ENCODE measurements at places on chromosomes 11 and 22.

DNA sequence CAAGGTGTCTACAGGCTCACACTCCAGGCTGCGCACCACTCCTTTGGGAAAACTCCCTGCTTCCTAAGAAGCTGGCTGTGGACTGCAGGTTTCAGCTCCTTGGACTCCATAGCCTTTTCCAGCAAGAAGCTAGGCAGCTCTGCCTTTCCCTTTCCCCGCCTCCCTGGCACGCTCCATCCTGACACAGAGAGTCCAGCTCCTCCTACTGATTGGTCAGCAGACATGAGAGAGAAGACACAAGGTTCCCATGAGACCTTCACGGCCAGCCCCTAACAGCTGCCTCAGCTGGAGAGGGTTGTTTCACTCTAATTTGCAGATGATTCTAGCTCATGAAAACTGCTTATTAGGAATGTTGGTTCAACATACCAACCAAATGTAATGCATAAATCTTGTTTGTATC is 27.6 kb downstream of the TENM4 start:
- DNase-seq = no peak

DNA sequence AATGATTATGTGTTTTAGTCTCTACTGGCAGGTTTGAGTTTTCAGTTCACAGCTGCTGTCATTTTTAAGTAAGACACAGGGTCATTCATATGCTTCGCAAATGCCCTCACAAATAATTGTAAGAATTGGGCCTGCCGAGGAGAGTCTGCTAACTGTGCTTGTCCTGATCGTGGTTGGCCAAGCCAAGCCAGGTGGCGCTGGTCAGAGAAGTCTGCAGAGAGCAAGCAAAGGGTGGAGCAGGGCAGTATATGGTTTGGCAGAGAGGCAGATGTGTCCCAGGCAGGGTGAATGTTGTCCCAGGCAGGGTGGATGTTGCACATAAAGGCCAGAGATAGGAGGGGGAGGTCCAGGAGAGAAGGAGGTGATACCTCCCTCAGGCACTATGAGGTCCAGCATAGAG is 52.7 kb downstream of the SCN3B start:
- DNase-seq = no peak

GRCh38 chr11:13105237-13105844 is 96.2 kb downstream of the RASSF10 start:
- DNase-seq = no peak

DNA sequence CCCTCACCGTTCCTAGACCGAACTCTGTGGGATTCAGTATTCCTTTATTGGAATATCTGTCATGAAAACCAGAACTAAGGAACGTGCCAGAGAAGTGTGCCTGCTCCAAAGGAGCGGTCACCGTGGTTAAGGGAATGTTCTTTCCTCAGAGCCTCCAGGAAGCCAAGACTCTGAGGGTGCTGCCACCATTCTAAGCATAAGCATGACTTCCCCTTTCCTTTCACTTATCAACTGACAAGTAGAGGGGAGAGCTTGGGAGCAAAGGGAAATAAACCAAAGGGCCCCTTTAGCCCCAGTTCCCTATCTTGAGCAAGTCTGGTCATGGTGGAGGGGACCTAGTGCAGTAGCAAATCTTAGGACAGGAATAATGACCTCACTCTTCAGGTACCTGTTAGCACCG is 26.8 kb downstream of the CTR9 start:
- no peak for DNase-seq

GRCh38 chr11:119397740-119398139 is 16.2 kb upstream of the USP2 start:
- DNase-seq = no peak

DNA sequence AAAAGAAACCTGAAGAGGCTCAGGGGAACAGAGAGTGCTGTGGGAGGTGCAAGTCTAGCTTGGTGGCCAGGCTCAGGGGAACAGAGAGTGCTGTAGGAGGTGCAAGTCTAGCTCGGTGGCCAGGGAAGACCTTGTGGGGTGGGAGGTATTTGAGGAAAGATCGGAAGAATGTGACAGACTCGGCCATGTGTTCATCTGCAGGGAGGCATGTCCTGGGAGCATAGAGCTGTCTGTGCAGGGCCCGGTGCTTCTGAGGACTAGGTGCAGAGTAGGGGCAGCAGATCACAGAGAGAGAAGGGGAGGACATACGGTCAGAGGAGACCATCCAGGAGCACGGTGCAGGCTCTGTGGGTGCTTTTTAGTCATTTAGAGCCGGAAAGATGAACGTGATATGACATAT is 10.8 kb downstream of the IFITM10 start:
- no peak for DNase-seq

DNA sequence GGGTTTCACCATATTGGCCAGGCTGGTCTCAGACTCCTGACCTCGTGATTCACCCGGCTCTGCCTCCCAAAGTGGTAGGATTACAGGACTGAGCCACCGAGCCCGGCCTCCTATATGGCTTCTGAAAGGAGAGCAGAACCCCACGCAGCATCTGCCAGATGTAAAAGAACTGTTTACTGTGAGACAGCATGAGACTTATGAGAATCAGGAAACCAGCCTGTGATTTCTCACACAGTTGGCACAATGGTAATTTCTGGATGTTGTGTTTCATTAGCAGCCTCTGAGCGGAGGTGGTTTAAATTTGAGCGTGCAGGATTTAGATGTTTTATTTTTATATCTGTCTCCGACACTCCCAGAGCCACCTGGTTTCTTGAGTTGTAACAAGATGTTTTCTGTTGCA is 33.8 kb downstream of the CEP164 start:
- no peak for DNase-seq

DNA sequence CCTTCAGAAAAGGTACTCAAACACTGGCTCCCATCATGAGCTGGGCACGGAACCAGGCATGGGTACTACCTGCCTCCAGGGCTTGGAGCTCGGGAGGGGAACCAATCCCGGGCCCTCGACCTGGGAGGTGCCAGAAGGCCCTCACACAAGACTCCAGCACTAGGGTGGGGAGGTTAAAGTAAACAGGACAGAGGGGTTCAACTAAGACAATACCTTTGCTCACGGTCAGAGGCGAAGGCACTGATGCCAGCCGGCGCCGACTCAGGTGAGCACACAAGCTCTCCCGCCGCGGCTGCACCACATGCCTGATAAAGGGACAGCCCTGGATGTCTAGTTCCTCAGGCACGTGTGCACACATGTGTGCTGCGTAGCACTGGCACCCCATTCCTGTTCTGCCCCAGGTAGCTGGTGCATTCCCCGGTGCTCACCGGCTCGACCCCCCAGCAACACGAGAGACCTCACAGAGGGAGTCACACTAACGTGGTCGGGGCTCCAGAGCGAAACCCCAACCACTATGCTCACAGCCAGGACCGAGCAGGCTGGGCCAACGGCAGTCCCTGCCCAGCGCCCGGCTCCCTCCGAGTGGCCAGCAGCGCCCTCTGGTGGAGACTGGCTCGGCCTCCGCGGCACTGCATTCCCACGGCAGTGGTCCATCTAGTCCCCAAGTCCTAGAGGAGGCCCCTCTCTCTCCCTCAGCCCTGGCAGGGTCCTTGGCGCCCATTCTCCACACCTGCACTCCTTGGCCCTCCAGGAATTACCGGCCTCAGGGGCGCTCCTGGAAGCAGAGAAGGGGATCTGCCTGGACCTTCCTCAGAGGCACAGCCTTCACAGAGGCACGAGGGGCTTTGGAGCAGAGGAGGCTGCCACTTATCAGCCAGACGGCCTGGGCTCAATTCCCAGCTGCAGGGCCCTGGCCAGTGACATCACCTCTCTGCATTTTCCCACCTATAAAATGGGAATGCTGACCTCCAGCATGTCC is 28.8 kb upstream of the MOB2 start:
- no peak for DNase-seq

GRCh38 chr11:72773696-72774095 is 20.2 kb downstream of the STARD10 start:
- DNase-seq = no peak

DNA sequence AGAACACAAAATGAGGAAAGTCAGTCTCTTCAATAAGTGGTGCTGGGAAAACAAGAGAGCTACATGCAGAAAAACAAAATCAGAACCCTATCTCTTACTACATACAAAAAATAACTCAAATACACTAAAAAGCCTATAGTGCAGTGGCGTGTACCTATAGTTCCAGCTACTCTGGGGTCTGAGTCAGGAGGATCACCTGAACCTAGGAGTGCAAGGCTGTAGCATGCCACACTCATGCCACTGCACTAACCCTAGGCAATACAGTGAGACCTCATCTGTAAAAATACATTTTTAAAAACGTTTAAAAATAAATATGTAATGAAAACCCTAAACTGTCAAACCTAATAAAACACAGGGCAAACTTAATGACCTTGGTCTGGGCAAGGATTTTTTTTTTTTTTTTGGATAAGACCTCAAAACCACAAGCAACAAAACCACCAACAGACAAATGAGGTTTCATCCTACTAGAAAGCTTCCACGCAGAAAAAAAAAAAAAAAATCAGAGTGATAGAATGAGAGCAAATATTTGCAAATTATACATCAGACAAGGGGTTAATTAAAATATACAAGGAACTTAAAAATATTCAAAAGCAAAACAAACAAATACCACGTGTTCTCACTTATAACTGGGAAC is 35.2 kb downstream of the XKR3 start:
- no peak for DNase-seq

GRCh38 chr11:99911116-99911515 is 776.0 kb upstream of the ARHGAP42 start:
- DNase-seq = no peak

GRCh38 chr11:110027627-110028371 is 65.4 kb upstream of the ZC3H12C start:
- DNase-seq = no peak

- DNase-seq = no peak
Measured at GRCh38 chr22:44677353-44677840, 24.6 kb upstream of the PRR5 start.

- no peak for DNase-seq
Measured at GRCh38 chr11:14520747-14521151, 563 bp upstream of the PSMA1 start.

DNA sequence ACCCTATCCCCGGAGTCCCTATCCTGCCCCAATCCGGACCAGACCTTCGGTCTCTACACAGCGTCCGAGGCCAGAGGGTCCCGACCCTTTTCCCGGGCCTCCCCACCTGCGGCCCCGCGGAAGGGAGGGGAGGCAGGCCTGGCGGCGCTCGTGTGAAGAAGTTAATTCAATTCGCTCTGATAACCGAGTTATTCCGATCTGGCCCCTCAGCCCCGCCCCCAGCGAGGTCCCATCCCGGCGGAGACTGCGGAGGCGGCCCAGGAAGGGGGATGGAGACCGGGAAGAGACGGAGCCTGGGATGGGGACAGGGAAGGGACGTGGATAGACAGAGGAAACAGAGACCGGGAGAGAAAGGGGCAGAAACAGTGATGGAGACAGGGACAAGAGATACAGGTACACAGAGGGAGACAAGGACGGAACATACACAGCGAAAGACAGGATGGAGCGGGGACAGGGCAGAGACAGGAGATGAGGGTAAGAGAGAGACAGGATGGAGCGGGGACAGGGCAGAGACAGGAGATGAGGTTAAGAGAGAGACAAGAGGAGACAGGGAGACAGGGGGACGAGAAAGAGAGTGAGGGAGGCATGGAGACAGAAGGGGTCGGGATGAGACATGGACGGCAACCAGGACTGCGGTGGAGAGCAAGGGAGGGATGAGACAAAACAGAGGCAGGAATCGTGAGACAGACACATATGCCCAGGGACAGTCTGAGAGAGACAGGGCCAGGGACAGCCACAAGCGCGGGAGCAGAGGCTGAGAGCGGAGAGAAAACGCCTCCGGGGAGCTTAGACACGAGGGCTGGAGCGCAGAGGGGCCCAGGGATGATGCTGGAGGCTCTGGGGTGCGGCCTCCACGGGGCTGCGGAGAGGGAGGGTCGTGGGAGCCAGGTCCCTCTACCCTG is 636 bp upstream of the PHOX2A start:
- no peak for DNase-seq

DNA sequence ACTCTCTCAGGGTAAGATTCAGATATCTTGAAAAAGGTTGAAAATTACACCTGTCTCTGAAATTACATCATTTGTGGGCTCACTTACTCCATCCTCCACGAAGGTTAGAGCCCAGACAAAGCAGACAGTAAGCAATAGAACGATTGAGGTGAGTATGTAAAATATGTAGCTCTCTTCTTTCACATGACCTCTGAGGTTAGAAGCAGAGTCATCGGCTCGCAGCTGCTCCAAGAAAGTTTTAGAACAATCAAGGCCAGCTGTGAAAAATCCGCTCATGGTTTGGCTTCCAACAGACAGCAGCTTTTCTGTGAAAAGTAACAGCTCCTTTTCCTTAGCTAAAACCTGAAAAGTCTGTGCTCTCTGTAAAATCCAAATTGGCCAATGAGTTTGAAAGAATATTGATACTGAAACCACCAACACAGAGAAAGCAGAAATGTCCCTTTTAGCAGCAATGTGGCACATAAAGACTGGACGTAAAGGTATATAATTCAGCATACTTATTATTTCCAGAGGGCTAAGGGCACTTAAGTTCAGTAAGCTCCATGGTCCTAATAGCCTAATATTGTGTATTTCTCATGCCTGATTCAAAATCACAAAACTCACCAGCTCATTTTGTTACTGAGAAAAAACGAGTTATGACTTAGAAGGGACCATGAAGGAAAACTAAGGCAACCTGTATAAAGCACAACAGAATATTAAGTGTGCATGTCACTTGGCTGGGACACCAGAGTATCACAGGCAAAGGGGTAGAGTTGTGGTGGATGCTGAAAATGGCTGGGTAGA is 78.2 kb downstream of the FAM76B start:
- DNase-seq = no peak

DNA sequence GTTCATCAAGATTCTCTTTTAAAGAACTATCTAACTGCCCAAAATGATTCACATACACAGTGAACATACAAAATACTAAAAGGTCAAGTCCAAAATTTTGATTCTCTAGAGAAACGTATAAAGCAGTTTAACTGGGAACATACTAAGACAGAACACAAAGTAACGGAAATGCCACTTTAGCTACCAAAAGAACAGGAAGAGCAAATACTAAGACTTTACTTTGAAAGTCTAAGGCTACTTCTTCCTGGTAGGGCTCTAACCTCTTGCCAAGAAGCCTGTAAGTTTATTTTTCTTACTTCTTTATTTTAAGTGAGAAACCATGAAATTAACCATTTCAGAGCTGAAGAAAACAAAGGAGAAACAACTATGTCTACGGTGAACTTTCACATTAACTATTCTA is 6.2 kb downstream of the PICALM start:
- no peak for DNase-seq

GRCh38 chr11:45683271-45684058 is 18.0 kb upstream of the CHST1 start:
- DNase-seq = no peak

DNA sequence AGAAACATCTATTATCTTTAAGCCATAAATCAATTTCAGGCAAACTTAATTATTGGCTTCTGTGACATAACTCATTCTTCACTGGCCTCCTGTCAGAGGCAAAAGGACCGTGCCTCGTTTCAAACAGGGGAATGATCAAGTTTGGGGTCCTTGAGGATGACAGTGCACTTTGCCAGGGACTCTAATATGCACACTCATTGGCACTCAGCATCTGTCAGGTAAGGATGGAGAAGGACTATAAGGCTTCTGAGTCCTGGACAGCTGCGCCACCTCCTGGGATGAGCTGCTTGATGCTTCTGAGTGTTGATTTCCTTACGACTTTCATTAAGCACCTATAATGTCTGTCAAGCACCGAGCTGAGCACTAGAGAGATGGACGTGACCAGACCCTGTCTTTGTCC is 20.2 kb downstream of the BPIFC start:
- DNase-seq = no peak

- no peak for DNase-seq
Measured at GRCh38 chr11:30046578-30046945, 29.7 kb upstream of the KCNA4 start.

Data from NCI-H1048 (cell line).